Brain microvascular endothelial cell (primary cell): ENCODE measurements at places on chromosomes 12 and 14.

DNA sequence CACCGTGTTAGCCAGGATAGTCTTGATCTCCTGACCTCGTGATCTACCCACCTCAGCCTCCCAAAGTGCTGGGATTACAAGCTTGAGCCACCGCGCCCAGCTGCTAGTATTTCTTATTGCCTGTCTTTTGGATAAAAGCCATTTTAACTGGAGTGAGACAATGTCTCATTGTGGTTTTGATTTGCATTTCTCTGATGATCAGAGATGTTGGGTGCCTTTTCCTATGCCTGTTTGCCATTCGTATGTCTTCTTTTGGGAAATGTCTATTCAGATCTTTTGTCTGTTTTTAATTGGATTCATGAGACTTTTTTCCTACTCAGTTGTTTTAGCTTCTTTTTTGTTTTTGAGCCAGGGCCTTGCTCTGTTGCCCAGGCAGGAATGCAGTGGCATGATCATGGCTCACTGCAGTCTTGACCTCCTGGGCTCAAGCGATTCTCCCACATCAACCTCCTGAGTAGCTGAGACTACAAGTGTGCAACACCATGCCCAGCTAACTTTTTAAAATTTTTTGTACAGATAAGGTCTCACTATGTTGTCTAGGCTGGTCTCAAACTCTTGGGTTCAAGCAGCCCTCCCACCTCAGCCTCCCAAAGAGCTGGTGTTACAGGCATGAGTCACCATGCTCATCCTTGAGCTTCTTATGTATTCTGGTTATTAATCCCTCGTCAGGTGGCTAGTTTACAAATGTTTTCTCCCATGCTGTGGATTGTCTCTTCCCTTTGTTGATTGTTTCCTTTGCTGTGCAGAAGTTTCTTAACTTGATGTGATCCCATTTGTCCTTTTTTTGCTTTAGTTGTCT lies 65.9 kb downstream of the ACACB start:
- DNase-seq, result no peak

DNA sequence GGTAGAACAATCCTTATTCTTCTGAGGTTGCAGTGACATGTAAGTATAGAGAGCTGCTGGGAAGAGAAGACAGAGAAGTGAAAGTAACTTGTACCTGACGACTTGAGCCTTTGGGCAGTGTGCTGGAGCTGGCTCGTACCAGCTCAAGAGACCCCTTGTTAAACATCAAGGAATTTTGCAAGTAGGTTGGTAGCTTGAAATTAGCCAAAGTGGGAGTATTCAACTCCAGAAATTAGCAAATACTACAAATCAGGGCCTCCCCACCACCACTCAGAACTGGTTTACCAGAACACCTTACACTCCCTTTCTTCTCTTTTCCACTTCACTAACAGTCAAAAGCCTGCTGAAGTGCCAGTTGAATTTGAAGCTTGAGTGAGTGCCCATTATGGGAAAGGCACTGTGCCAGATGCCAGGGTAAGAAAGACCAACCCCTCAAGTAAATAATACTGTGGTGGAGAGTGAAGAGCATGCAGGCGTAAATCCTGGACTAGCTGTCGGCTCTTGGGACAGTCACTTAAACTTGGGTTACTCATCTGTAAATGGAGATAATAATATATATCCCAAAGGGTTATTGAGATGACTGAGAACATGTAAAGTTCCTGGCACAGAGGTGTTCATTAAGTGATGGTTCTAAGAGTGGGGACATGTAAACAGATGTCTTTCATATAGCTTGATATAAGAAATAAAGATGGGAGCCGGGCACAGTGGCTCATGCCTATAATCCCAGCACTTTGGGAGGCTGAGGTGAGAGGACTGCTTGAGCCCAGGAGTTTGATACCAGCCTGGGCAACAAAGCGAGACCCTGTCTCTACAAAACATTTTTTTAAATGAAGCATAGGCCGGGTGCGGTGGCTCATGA lies 27.0 kb upstream of the EID3 start:
- DNase-seq, result no peak

DNA sequence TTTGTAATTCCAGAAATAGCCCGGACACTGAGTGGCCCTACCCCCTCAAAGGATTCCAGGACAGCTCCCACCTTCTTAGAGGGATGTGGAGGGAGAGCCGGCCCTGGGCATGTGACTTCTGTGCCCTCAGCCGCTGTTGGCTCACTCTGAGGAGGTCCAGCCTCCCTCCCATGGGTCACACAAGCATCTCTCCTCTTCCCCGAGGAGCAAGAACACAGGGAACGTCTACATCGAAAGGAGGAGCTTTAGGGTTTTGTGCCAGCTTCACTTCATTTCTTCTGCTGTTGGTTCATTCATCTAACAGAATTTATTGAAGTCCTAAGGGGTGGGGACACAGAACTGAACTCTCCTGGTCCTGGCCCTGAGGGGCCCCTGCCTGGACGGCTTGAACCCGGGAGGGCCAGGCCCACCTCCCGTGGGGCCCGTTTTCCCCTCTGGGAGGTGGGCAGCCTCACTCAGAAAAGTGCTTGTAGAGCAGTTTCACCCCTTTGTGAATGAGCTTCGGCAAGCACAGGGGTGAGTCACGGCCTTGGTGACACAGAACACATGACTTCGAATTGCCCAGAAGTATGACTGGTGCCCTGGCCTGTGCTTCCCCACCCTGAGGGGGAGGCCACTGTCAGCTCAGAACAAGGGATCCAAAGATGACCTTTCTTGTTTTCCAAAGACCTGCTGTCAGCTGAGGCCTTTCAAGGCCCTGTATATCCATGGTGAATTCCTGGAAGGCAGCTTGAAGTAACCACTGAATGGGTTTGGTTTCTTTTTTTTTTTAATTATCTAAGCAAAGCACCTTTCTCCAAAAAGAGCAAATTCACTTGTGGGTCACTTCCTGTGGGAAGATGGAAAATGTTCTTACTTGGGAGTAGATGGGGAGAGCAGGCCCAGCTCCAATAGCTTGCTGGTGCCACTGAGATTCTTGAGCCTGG lies 39.2 kb downstream of the NFKBIA start:
- DNase-seq, result peak; percentile 86

DNA sequence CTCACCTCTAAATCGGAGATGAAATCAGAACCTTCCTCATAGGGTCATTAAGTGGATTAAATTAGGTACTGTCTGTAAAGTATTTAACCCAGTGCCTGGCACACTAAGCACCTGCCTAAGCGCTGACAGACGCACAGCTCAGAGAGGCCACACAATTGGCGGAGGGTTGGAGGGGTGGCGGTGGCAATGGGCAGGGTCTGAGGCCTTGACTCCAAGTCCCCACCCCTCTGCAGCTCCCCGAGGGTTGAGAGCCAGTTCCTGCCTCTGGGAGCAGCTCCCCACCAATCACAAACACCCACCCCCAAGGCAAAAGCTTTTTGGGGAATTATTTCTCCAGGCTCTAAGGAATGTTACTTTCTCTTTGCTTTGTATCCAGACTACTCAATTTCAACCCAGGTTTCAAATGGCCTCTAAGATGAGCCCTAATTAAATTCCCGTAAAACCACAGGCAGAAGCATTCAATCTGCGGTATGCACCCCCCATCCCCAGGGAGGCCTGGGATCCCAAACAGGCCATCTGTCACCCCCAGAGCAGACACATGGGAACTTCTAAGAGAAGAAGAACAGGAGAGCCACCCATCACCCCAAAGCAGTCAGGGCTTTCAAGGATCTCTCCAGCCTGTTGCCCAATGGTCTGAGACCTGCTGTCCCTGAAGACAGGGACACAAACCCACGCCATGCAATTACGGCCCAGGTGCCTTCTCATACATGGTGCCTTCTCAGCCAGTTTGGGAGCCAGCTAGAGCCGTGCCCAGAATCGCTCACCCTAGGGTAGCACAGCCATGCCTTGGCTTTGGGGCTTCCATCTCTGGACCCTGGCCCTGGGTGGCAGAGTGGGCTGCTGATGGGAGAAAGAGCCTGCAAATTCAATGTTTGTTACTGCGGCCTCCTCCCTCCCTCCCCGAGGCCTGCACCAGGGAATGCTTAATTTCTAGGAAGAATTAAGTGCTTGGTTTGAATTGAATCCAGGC lies 66.1 kb downstream of the CHGA start:
- no peak for DNase-seq

DNA sequence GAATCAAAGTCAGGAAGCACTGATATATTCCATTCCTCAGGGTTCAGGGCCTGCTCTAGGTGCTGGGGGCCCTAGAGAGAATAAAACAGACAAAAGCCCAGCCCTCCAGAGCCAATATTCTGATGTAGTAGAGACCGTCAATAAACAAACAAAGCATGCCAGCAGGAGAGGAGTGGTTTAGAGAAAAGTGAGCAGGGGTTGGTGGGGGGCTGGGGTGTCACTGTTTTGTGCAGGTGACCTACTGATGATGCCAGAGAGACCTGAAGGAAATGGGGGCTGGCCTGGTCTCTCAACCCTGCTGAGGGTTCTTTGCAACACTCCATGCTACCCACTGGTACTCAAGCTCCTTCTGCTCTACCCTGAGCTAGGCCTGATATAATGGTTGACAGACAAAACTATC lies 26.5 kb downstream of the IL26 start:
- DNase-seq, result no peak

DNA sequence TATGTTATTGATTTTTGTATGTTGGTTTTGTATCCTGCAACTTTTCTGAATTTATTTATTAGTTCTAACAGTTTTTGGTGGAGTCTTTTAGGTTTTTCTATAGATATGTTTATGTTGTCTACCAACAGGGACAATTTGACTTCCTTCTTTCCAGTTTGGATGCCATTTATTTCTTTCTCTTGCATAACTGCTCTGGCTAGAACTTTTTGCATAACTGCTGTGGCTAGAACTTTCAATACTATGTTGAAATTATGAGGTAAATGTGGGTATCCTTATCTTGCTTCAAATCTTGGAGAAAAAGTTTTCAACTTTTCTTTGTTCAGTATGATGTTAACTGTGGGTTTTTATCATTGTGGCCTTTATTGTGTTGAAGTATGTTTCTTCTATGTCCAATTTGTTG lies 39.9 kb upstream of the PLBD1 start:
- DNase-seq, result no peak

- peak; percentile 17 for DNase-seq
Observed at GRCh38 chr12:110371408-110372055, 32.0 kb downstream of the ANAPC7 start.

DNA sequence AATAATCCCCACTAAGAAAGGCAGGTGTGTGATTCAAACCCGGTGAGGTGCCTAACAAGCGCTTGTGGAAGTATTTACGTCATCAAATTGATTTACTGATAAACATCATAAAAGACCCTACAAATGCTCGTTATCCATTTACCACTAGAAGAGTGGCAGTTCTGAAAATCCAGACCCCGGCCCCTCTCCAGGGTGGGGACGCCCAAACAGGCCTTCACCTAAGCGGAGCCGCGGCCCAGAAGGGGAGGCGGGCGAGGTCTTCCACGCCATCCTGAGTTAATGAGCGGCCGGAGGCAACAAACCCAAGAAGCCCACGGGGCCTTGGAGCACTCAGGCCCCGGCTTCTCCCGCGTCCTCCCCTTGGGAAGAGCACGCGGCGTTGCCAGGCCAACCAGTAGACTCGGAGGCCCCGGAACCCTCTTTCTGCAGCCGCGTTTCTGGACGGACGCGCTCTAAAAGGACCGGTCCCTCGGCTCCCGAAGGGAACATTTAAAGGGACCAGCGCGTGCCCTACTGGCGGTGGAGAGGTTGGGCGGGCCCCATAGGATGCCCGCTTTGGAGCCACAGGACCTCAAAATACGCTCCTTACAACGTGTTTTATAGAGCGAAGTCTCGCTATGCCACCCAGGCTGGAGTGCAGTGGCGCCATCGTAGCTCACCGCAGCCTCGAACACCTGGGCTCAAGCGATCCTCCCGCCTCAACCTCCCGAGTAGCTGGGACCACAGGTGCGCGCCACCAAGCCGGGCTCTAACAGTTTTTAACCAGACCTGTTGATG lies 3.5 kb downstream of the PTPN21 start:
- DNase-seq, result peak; percentile 70

GRCh38 chr12:100799770-100800169 lies 5.2 kb downstream of the ANO4 start:
- DNase-seq, result no peak

DNA sequence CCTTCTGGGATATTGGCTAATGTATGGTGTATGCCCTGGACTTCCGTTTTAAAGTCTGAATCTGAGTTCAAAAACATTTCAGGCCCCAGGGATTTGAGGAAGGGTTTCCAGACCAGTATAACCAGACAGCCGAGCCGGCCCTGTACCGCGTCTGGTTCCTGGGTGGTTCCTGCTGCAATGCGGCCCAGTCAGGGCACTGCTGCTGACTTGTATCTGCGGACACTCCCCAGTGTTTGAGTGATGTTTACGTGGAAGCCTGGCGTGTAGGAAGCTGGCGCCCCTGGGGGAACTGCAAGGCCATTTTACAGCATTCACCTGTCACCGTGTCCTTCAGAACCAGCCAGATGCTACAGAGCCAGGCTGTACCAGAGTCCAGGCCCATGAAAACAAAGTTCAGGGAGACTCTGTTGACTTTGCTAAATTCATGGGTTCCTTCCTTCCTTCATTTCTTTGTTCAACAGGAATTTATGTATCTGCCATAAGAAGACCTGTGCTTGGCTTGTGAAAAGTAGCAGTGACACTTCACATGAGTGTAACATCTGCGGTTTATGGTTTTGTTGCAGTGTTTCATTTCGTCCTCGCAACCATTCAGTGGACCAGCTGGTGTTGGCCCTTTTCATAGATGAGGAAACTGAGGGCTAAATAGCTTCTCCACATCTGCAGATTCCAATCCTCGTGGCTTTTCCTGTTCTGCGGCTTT lies 16.8 kb downstream of the EML1 start:
- no peak for DNase-seq

- no peak for DNase-seq
Observed at GRCh38 chr12:57112492-57113294, 1.5 kb upstream of the STAT6 start.

GRCh38 chr12:132527883-132528264 lies 37.9 kb downstream of the FBRSL1 start:
- no peak for DNase-seq

- no peak for DNase-seq
Observed at GRCh38 chr14:79601579-79601978, 609.7 kb downstream of the DIO2 start.

- no peak for DNase-seq
Observed at GRCh38 chr12:15574353-15574752, 214.8 kb downstream of the EPS8 start.

- DNase-seq, result no peak
Observed at GRCh38 chr12:108052260-108052659, 76.8 kb upstream of the WSCD2 start.

- no peak for DNase-seq
Observed at GRCh38 chr14:103304706-103305105, 29.3 kb upstream of the EIF5 start.

DNA sequence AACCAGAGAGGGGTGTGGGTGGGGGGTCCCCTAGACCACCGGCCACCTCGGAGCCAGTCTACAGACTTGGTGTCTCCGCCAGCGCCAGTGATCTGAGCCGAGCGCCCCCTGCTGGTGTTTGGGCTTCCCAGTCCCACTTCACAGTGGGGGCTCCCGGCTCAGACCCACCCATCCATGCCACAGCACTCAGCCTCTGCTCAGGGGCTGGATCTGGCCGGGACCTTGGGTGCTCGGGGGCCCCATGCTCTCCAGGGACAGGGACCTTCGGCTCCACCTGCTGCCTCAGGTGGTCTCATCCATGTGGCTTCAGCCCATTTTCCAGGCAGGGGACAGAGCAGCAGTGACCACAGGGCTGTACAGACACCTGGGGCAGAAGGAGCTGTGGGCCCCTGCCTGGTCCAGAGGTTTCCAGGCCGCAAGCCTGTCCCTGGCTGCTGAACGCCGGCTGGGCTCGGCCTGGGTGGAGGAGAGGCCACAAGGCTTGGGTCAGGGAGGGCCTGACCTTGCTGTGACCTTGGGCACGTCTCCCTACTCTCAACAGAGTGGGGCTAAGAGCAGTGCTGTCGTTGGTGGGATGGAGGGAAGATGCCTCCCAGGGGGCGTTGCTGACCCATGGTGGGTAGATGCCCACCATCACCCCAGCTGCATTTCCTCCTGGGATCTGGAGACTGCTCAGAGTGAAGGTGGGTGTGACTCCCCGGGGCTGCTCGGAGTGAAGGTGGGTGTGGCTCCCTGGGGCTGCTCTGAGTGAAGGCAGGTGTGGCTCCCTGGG lies 86.3 kb downstream of the KIF26A start:
- DNase-seq, result no peak
